Stimulated activated CD4-positive, alpha-beta T cell treated with anti-CD3 and anti-CD28 coated beads, TNF-alpha, amount 100 ng/mL, for 1 hour (primary cell): ENCODE measurements at places on chromosomes 11 and 22.

DNA sequence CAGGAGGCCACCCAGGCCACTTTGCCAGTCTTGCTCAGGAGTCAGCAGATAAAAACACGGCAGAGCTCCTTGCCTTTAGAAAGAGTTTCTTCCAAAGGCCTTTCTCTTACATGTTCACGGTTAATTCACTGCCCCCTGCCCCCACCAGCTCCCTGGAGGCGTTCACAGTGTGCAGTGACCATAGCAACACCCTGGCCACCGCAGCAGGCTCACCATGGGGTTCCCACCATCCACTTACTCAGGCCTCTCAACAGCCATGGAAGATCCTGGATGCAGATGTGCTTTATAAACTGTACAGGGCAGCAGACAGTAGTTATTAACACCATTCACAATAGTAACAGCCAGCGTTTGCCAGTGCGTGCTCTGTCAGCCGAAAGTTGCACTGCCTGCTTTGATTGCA is 10.6 kb upstream of the MYO7A start:
- DNase-seq = no peak

GRCh38 chr11:123197711-123198110 is 2.7 kb upstream of the CLMP start:
- DNase-seq = no peak

GRCh38 chr11:134340354-134340964 is 8.7 kb downstream of the GLB1L2 start:
- DNase-seq = no peak

- DNase-seq = no peak
Measured at GRCh38 chr11:133872160-133872559, 26.8 kb upstream of the SPATA19 start.

DNA sequence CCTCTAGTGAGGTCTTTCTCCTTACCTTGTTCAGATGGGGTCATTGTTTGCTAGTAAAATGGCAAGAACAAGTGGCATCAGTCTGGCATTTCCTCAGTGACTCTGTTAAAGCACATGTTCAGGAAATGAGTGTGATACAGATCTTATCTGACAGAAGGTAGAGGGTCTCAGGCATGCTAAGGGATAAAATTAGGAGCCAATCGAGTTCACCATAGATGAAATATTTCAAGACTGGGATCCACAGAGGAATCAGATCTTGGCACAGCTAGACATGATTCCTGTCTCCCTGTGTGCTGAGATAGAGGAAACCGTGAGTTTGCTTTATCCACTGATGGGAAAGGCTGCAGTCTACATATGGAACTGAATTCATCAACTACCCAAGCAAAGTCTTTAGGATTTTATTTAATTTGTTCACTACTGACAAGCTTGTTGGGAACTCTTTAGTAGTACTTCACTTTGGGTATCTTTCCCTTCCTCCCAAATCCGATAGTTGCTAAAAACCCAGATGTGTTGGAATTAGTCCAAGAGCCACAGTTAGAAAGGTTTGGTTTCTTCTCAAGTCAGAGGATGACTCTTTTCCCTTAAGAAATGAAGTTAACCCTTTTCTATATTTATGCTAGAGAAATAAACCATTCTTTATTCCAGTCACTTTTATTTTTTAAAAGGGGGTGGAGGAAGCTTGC is 18.4 kb downstream of the FAM118B start:
- DNase-seq = no peak
